ENCODE measurements at places on chromosomes 5 and 9.

DNA sequence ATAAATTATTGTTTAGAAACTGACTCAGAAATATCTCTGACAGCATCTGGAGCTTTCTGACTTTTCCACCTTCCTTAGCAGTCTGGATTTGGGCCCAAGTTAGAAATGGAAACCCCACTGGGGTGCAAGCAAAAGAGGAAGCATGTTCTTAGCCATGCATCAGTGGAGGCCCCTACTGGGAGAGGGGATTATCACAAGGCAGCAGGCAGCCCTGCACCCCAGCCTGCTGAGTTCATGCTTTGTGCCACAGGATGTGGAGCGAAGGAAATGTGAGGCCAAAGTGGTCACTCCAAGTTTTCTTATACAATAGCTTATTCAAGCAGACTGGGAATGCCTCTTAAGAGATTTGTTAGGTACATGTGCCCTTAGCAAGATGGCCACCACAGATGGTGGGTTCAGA, 146.5 kb upstream of the TLX3 start:
- no peak for DNase-seq

DNA sequence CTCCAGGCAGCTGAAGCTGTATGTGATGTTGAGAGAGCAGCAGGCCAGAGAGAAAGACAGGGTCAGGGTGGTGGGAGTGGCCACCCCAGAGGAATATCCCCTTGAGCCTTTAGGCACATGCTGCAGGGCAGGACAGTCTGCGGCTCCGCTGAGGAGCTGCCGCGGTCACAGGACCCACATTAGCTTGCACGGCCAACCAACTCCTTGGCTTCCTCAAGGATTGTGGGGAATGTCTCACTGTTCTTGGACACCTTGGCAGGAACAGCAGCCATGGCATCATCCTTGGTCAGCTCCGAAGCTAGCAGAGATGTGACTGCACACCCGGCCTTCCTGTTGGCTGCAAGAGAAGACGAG, 27.8 kb downstream of the PCDHGC5 start:
- no peak for DNase-seq

DNA sequence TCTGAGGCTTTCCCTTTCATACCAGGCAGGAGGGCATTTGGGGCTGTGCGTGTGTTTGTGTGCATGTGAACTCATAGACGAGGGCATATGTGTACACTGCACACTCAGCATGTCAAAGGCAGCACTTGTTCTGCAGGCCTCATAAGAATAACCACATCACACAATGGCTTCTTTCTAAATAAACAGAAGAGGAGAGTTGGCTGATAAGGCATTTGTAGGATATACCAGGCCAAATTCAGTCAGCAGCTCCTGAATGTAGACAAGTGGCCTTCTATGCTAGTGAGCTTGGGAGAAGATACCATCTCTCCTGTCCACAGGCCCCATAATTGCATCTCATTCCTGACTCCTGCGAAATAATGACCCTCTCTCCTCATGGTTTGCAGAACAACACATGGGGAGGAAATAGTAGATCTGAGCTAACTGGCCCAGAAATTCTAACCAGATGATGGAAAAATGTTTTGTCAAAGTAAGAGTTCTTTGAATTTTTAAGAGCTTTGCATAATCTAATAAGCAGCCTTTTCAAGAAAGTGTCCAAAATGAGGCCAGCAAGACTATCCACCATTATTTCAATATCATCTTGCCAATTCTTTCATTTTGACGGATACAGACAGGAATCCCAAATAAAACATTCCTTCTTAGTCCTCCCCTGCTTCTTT, 60.5 kb upstream of the GAS1 start:
- no peak for DNase-seq

GRCh38 chr5:31976169-31976568, 197.9 kb downstream of the GOLPH3 start:
- DNase-seq = no peak

- peak; percentile 57 for DNase-seq
These were observed 123.5 kb downstream of the TRIO start for GRCh38 chr5:14266686-14267085.

DNA sequence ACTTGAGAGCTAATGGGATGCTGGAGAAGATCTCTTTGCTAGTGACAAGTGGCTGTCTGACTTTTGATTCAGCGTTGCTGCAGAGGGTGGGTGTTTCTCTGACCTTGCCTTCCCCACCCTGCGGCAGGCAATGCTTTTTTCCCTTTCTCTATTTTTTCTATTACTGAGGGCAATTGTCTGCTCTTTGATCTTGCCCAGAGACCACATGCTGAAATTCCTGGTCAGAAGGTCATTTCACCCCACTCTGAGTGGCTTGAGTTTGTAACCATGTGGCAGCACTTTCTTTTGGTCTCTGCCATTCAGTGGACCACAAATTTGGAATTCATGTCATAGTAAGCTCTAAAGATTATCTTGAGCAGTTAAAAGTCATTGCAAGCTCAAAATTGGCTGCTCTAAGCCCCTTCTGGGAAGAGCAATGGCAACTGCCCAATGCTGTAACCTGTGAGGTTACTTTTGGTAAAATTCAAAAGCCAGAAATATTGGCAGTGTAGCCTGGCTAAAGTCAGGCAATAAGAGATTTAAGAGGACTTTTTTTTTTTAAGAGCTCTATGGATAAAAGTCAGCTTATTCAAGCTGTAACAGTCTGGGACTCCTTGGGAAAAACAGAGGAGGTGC, 30.4 kb upstream of the MTMR12 start:
- no peak for DNase-seq

DNA sequence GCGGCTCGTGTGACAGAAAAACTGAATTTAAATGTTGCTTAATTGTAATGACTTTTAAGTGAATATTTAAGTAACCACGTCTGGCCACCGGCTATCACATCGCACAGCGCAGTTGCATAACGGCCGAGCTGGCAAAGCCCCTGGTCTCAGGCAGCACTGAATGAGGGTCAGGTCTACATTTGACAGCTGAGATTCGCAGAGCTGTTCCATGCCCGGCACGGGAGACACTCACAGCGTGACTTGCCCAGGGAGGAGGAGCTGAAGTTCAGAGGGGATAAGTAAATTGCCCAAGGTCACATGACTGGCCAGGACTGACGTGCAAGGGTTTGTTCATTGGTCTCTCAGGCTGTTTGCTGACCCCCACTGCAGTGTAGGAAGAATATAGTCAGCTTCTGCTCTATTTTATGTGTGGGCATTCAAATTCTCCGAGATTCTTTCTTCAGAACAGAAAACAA, 17.4 kb upstream of the COL5A1 start:
- no peak for DNase-seq

DNA sequence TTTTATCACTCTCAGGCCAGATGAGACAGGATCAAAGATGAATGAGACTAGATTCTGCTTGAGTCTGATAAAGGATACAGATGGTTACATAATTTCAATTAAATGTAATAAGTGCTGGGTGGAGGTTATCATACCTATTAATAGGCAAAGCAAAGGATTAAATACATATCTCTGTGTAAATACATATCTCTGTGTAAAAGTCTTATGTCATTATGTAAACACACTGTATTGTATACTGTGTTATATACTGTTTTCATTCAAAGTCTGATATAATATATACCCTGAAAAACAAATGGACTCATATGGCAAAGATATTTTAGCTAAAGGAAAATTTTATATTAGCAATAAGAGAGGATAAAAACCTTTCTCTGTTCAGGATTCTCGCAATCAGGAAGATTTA, 605.8 kb upstream of the PTGER4 start:
- DNase-seq = no peak

DNA sequence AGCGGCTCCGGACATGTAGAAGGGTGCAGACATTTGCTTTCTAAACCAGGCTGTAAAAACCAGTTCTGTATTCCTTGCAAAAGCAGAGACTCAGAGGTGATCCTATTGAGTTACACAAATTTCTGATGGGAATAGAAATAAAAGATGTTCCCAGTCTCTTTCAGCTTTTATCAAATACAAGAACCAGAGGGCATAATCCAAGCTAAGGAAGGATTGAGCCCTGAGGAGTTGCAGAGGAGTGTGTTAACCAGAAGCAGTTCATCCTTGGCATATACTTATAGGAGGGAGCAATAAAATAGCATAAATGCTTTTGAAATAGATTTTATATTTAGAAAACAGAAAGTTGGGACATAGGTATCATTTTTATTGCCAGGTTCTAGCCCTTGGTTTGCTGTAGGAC, 75.3 kb downstream of the KIF4B start:
- no peak for DNase-seq

DNA sequence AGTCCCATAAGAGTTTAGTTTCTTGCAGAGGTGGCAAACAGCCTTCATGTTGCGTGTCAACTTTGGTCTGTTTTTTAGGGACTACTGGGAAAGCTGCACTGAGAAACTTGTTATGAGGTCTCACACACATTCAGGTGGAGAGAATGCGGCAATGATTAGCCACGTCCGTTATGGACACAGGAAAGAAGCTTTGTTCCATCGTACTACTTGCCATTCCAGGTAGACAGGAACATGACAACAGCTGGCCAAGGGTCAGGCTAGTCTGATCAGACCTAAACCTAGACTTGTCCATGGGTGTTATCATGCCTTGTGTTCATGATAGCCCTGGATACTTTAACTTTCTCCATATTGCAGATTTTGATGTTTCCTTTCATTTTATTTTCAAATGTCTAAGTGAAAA, 113.2 kb downstream of the ZNF608 start:
- no peak for DNase-seq

DNA sequence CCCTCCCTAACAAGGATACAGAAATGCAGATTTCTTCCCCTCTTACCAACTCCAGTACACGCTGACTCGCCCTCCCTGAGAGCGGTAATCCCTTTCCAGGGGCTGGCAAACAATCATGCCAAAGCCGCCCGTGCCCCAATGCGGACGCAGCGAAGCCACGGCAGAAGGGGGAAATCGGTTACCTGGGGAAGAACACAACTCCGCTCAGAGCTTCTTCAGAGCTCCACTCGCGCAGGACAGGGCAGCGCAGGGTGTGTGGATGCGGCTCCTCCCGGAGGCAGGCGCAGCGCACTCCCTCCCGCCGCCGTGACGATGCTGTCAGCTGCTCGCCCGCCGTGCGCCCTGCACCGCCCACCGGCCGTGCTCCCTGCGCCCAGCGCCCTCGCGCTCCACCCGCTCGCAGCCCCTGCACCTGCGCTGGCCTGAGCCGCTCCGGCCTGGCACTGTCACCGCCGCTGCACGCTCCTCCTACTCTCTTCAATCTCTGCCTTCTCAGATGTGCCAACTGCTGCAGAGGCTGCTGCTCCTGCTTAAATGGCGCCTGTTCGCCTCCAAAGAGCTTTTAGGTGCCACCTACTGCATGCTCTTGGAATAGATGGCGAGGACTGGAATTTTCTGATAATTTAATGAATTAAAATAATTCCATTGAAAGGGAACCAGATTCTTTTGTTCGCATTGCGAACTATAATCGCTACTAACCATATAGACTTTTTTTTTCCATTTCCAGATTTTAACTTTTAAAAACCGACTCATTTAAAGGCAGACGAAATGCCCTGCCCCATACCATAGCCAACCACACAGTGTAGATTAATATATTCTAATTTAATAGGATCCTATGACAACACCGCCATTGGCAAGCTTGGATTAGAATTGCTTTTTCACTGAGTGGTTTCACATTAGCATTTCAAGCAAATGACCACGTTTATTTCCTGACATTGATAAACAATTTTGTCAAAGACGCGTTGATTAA, at the start of gene DIRAS2:
Gene DIRAS2, minus strand, starts transcription at position 255 of the 970 bp plus-strand sequence. CDS start 28,997 bp downstream, outside the sequence.
- DNase-seq = peak; percentile 95

- DNase-seq = no peak
These were observed at the start of gene ESM1 for GRCh38 chr5:54985301-54986268. TSS of gene ESM1 (minus strand) at chr5:54985593. CDS start at chr5:54985517, 76 bp downstream.
